Body of pancreas (tissue), 4 donors: ENCODE measurements at places on chromosomes 6 and 20. TPM values are rescaled to one million over a fixed set of nuclear protein-coding genes. Genes with fewer than 3 reads are reported as not detected.

Gene PBOV1
- total RNA-seq, result not detected

Gene HSPA12B
- total RNA-seq, result 3.3 TPM

- H3K36me3 ChIP-seq, result no peaks in the 10 kb centered on the region
- peak; percentile 75 for DNase-seq
- H3K27me3 ChIP-seq, result no peaks in the 10 kb centered on the region
These were observed 657 bp downstream of the ZHX3 start for GRCh38 chr20:41316602-41317545.

DNA sequence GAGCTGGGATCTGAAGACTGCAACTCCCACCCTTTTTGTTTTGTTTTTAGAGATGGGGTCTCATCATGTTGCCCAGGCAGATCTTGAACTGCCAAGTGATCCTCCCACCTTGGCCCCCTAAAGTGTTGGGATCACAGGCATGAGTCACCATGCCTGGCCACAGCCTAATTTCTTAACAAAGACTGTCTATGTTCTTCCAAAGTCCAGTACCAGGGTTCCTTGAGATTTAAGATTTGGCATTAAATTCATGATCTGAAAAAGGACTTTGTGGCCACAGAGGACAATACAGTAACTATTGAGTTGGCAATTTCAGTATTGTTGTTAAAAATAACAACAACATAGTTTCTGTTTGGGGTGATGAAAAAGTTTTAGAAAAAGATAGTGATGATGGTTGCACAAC is 28.7 kb upstream of the BEND3 start:
- no peaks in the 10 kb centered on the region for H3K36me3 ChIP-seq
- no peak overlapping the region for H3K27ac ChIP-seq
- H3K27me3 ChIP-seq, result no peaks in the 10 kb centered on the region
- no peak for DNase-seq
- no peaks in the 10 kb centered on the region for H3K4me1 ChIP-seq

Gene TNXB
- total RNA-seq, result 24.9 TPM

Gene GPX5
- not detected for total RNA-seq

DNA sequence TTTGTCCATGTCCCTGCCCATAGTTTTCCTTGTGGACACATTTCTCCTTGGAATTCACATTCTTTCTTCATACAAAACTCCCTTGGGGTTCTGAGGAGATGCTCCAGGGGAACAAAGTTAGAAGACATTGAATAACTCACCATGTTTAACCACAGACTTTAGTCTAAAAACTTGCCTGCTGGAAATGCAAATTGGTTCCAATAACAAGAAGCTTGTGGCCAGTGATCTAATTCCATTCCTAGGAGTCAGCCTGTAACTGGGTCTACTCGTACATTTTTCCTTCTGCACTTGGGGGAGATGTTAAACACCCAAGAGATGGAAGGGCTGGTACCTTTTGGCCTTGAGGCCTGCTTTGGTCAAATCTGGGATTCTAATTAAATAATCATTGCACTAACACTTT is 60.2 kb downstream of the SCML4 start:
- H3K27me3 ChIP-seq, result no peaks in the 10 kb centered on the region
- no peak overlapping the region for H3K4me3 ChIP-seq
- no peaks in the 10 kb centered on the region for H3K4me1 ChIP-seq
- H3K27ac ChIP-seq, result no peak overlapping the region
